ENCODE measurements at places on chromosomes 16 and 17. TPM values are rescaled to one million over a fixed set of nuclear protein-coding genes. Genes with fewer than 3 reads are reported as not detected.

DNA sequence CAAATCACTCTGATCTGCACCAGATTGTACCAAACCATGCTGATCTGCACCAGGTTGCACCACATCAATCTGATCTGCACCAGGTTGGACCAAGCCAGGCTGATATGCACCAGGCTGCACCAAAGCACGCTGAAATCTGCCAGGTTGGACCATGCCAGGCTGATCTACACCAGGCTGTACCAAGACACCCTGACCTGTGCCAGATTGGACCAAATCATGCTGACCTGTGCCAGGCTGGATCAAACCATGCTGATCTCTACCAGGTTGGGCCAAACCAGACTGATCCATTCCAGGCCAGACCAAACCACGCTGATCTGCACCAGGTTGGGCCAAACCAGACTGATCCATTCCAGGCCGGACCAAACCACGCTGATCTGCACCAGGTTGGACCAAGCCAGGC, 15.5 kb downstream of the QRICH2 start:
- DNase-seq, result no peak

The TP53TG3C gene
- not detected for total RNA-seq

The WBP2 gene
- 79.1 TPM for total RNA-seq

DNA sequence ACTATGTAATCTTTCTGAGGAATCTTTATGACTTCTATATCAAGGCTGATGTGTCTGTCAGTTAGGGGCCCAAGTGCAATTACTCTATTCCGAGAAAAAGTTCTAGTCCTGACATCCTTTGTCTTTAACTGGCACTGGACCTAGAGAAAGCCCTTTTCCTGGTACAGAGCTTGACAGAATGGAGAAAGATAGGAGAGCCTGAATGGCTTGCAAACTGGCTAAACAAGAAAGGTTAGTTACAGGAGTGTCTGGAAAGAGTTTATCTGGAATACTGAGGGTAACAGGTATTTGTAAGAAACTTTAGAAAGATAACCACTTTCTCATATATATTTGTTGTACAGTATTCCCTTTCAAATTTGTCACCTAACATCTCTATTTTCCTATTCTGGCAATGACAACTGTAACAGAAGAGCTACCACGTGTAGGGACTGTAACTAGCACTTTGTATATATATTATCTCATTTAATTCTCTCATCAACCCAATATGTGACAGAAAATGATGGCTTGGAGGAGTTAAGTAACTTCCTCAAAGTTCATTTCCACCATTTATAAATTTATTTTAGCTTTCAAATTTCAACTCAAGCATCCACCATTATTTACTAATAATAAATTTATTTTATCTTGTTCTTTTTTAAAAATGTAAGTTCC, 97.4 kb upstream of the C17orf78 start:
- no peak for DNase-seq

GRCh38 chr16:89986600-89986999, 32.7 kb downstream of the DBNDD1 start:
- no peak for DNase-seq

The KRTAP4-4 gene
- not detected for total RNA-seq

DNA sequence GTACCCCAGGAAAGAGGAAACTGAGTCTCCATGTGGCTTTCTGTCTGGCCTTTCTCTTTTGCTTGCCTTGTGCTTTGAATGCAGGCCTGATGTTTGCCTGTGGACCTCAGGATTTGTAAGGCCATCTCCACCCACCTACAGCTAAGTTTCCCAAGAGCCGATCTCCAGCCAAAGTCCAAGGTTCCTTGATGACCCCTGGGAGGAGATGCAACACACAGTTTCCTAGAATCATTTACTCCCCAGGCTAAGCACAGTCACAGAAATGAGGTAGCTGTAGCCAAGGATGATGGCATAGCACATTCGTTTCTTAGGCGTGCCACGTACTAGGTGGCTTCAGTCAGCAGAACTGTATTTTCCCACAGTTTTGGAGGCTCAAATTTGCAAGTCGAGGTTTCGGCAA, 595.4 kb downstream of the MAF start:
- DNase-seq, result no peak

GRCh38 chr16:65117811-65118448, 3.9 kb downstream of the CDH11 start:
- DNase-seq, result peak; percentile 52

- DNase-seq, result no peak
These were observed 17.7 kb downstream of the SIAH1 start for GRCh38 chr16:48367441-48368049.

GRCh38 chr16:71441348-71442050, 355 bp downstream of the TLE7 start:
- DNase-seq, result peak; percentile 44

The HBZ gene
- total RNA-seq, result not detected

DNA sequence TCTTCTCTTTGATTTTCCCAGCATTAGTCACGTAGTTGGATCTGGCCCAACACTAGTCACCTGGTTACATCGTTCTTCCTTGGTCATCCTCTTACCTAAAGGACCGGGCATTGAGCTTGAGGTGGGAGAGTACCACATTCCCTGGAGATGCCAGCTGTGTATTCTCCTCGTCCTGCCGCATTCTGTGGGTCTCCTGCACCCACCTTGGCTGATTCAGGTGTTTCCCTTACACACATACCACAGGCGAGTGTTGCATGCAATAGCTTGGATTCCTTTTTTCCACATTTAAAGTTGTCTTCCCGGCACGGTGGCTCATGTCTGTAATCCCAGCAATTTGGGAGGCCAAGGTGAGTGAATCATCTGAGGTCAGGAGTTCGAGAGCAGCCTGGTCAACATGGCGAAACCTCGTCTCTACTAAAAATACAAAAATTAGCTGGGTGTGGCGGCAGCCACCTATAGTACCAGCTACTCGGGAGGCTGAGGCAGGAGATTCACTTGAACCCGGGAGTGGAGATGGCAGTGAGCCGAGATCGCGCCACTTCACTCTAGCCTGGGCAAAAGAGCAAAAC, 21.6 kb upstream of the CLEC18C start:
- DNase-seq, result no peak

GRCh38 chr17:11610999-11611566, 12.8 kb downstream of the DNAH9 start:
- no peak for DNase-seq

- DNase-seq, result no peak
These were observed 292.6 kb upstream of the SOX9 start for GRCh38 chr17:71828182-71828596.

- peak; percentile 2 for DNase-seq
These were observed 953 bp upstream of the NSMCE1 start for GRCh38 chr16:27269300-27270150.

DNA sequence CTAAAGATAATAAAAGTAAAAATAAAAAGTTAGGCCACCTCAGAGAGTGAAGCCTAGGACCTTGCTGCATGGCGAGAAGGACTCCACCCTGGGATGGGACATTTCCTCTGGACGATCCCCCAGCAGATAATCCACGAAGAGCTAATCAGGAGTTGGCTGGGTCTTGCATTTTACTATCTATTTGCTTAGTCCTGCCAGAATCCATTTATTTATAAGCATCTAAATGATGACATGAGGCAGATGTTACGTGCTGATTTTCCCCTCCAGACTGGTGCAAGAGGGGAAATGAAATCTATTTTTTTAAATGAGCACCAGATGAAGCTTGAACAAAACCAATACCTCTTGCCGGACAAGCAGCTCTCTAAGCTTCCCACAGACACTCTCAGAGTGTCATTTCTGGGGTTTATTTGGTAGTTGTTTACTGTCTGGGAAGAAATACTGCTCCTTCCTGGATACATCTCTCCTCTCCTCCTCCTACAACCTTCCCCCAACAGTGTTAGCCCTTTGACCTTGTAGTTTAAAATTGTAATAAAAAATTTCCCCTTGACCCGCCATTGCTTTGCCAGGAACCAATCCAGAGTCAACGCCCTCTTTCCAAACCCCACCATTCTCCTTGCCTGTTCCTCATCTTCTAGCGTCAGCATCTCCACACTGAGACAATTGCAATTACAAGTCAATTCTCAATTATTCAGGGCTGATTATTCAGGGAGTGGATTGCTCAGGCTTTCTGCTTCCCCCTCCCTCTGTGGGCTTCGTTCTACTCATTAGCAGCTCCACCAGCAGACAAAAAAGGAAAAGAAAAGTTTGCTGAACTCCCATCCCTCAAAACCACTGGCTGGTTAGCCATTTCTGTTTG, 63.0 kb downstream of the GSG1L start:
- DNase-seq, result no peak

GRCh38 chr16:81740169-81740568, 38.9 kb upstream of the PLCG2 start:
- no peak for DNase-seq

DNA sequence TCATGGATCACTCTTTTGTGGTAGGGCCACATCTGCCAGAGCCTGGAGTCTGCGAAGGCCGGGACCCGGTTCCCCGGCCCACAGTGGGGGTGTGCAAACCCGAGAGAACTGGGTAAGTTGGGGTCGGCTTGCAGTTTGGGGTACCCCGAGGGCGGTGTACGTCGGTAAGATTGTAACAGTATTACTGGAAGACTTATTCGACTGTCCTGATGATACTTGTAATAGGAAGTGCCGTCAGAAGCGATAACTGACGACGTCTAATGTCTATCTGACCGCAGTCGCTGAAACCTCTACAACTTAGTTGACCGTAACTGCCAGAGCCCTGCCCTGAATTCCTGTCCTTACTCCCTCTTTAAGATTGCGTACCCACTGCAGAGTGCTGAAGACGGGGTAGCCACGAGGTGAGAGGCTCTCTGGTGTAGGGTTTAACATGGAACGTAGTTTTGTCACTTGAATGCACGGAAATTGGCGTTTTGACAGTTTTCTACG, 24.0 kb downstream of the TRPV2 start:
- DNase-seq, result peak; percentile 44

- no peak for DNase-seq
These were observed 22.5 kb upstream of the SLC35B1 start for GRCh38 chr17:49730078-49730784.

The NACA2 gene
- total RNA-seq, result not detected

Measured in activated CD4-positive, alpha-beta memory T cell treated with anti-CD3 and anti-CD28 coated beads for 36 hours (primary cell).